ENCODE measurements at places on chromosomes 7 and 10. TPM values are rescaled to one million over a fixed set of nuclear protein-coding genes. Genes with fewer than 3 reads are reported as not detected.

The HOXA2 gene
- 2.4 TPM for total RNA-seq

The RADIL gene
- total RNA-seq: 0.63 TPM

The FAM237B gene
- total RNA-seq: not detected

The STAMBPL1 gene
- 18.9 TPM for total RNA-seq

The BMPER gene
- 2.6 TPM for total RNA-seq
